ENCODE measurements at places on chromosomes 11 and 22. TPM values are rescaled to one million over a fixed set of nuclear protein-coding genes. Genes with fewer than 3 reads are reported as not detected.

DNA sequence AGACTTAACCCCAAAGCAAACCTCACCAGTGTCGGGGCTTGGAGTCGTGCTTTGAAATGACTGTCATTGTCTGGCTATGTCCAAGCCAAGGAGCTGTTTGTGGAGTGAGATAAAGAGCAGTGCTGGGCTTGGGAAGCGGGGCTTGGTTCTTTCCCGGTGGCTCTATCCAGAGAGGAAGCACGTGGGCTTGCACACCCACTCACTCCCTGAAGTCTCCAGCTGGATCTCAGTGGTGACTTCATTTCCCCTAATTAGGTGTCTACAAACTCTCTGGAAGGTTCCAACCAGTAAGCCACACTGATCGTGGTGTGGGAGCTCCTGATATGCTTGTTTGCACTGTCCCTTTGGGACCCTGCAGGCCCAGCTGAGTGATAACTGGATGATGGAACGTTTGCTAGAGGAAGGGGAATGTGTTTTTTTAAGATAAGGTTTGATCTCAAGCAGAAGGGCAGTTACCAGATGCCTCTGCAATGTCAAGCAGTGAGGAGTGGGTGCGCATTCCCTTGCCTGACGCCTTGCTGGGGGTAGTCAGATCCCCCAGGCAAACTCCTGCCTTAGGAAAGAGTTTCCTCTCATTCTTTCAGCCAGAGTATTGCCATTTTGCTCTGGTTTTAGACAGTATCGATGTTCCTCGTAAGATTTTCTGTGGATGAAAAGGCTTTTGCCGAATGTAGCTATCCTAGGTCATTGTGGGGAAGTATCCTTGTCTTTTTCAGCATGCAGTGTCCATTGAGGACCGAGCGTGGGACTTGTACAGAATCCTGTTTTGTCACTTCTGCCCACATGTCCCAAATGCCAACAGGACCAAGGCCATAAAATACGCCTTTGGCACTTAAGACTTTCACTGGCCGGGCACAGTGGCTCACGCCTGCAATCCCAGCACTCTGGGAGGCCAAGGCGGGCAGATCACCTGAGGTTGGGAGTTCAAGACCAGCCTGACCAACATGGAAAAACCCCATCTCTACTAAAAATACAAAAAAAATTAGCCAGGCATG is 90.9 kb downstream of the MICAL2 start:
- DNase-seq = no peak

Gene PATE2
- not detected for total RNA-seq

DNA sequence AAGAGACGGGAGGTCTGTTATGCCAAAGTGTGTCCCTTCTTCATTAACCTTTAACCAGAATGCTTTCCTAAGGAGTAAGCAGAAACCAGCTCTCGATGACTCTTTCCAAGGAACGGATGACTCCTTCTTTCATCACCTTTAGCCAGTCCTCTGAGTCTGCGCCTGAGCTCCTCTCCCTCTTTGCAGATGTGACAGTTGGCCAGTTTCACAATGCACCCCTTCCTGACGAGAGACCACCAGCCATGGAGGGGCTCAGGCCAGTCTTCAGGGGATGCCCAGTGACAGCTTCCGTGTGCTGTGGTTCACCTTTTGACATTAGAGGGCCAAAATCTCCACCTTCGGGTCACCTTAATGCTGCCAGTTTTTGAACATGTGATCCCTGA is 826.1 kb downstream of the TBC1D22A start:
- DNase-seq = no peak

DNA sequence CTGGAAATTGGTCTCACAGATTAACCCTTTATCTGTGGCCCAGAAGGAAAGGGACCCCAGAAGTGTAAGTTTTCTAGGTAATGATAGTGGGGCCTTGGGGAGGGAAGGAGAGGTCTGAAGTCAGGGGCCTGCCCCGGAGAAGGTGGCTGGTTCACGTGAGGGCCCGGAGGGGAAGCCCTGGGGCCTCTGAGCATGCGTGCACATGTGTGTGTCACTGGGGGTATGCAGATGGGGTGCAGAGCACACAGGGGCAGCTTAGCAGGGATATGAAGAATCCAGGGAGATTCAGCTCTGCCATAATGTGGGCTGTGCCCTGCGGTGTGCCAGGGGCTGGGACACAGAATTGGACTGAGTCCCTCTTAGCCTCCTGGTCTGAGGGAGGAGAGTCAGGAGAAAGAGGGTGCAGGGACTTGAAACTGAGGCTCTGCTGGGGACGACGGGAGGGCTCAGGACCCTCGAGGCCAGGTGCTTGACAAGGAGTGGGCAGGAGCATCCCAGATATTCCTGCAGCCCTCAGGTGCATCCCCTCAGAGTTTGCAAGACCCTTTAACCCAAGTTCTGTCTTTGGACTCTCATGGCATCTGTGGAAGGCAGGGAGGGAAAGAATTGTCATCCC is 15.5 kb downstream of the MYO7A start:
- DNase-seq = no peak

All from CD4-positive, alpha-beta memory T cell (primary cell).